ENCODE measurements at places on chromosomes 5 and 9.

DNA sequence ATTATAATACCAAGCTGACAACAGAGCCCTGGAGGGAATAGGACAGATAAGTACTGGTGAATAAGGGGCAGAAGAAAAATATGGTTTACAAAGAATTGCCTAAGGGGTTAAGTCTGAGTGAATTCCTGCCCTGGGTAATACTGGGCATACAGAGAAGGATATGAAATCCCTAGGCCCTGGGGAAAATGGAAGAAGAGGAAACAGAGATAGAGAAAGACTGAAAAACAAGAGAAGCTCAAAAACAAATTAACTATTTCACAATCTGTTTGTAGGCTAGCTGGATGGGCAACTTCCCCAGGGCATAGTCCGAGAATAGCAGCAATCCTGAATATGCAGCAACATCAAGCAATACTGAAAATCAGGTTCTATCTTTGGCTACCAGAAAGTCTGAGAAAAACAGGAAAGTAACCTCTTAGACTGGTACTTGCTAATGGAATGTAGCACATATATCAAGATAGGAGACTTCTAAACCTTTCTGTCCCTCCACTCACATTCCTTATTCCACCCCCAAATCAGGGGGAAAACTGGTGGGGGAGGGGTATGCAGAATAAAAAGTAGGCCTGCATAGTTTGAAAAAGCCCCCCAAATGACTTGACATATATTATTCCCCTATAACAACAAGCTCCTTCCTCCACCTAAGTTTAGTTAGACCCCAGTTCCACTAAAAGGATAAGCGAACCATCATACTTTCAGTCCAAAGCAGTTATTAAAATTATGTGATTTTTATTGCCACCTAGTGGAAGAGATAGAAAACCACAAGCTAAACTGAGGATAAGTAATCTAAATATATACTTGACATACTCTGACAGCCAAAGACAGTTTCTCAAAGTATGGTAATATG, 20.6 kb downstream of the SLC38A9 start:
- peak; percentile 72 for DNase-seq

DNA sequence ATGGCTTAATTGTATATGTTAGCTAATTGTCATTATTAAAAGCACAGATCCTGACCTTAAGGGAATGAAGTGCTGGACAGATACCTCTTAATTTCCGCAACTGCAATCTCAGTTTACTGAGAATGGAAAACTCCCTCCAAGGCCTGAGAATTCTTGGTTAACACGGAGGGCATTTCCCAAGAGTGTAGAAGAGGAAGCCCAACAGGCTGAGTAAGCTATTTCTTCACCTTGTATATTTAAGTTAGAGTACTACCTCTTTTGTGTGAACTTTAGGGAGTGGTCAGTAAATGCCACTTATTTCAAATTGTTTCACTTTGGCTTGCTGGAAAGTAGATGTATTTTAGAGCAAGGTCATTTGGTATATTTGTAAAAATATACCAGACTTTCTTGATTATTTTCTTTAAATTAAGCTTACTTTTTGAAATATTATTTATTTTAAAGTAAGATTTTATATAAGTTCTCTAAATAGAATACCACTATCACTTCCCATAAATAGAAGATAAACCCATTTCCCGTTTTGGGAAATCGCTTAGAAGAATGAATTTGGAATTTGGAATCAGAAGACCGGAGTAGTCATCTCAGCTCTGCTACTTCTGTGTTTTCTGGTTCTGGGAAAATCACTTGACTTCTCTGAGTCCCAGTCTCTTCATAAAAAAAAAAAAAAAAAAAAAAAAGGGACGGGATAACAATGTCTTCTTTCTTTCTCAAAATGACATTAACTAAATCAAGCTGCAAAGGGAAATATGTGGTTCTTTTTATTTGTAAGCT, 26.0 kb upstream of the C9orf72 start:
- no peak for DNase-seq

DNA sequence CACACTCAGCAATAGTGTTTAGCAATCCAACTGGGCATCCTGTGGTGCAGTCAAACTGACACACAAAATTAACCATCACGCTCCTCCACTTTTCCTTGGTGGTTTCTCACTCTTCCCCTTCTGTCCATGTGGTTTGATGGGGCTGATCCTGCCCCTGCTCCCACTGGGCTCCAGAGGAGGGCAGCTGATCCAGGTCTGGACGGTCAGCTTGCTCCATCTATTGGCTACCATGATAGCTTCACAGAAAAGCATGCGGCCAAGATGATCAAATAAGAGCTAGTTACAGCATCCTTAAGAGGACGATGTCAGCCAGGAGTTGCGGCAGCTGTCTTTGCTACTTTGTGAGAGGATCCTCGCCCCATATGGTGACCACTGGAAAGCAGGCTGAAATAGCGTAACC, 29.6 kb upstream of the RANBP17 start:
- no peak for DNase-seq

GRCh38 chr5:52897238-52897614, 91.9 kb upstream of the ITGA2 start:
- DNase-seq, result no peak

GRCh38 chr5:126359884-126360283, 63.3 kb upstream of the GRAMD2B start:
- no peak for DNase-seq

DNA sequence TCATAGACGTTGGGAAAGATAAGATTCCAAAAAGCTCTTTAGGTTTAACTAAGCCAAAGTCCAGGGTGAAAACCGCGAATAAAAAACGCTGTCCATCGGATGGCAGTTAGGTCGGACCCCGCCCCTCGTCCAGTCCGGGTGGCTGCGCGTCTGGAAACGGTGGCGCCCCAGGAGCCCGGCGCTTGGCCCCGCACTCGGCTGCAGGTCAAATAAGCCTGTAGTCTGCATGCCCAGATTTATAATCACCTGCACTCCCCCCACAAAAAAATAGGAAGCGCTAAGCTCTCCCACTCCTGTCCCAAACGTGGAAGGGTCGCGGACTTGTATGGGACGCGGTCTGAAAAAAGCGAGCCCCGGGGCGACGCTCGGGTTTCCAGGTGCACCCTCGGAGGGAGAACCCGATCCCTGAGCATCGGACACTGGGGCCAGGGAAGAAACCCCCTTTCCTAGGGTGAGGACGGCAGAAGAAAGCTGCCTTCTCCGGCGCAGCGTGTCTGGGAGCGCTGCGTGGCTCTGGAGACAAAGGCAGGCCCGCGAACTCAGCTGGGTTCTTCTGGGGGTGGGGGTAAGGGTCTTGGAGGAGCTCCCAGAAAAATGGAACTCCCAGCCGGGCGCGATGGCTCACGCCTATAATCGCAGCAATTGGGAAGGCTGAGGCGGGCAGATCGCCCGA, 923 bp upstream of the ZBTB5 start:
- DNase-seq, result peak; percentile 88

DNA sequence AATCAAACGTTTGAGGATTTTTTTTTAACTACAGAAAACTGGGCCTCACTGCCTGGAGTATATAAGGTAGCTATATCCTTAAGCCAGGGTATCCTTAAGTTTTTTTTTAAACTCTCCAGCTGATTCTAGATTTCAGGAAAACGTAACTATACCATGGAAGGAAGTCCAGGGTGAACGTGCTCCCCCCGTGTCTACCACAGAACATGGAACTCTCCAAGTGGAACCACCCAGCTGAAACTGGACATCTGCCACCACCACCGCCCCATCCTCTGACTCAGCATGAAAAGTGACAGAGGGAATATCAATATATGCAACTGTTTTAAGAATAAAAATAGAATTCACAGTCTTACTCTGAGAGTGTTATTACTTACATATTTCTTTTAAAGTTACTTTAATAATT, 61.3 kb downstream of the DROSHA start:
- peak; percentile 43 for DNase-seq

- no peak for DNase-seq
Observed at GRCh38 chr9:36765468-36766341, 193.0 kb downstream of the MELK start.

DNA sequence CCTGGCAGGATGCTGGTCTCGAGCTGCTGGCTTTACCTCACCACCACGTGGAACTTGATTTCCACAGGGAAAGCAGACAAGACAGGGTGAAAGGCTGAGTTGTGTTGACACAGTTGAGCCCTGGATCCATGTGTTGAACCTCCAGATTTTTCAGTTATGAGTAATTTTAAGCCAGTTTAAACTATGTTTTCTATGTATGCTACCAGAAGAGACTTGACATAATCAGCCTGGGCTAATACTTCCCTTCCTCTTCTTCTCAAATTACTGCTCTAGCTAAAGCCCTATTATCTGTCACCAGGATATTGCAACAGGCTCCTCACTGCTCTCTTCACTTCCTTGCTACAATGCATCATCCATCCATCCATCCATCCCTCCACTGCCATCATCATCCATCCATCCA, 12.0 kb upstream of the PHYKPL start:
- DNase-seq, result peak; percentile 77

DNA sequence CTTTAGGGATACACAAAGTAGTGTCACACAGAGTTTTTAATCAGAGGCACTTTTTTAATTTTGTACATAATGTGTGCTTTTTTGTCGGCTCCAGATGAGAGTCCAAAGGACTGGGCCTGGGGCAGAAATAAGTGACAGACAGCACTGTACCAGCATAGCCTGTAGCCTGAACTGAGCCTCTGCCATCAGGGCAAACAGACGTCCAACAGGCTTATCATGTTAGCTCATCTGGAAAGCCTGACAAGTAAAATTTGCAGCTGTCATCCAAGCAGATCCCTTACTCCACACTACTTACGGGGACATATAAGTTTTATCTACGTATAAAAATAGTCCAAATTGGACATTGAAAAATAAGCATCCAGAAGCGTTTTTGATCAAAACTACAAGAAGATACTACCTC, 233.1 kb upstream of the GAS1 start:
- DNase-seq, result no peak

- DNase-seq, result peak; percentile 86
Observed at GRCh38 chr5:127705120-127705892, 2.1 kb downstream of the CCDC192 start.

DNA sequence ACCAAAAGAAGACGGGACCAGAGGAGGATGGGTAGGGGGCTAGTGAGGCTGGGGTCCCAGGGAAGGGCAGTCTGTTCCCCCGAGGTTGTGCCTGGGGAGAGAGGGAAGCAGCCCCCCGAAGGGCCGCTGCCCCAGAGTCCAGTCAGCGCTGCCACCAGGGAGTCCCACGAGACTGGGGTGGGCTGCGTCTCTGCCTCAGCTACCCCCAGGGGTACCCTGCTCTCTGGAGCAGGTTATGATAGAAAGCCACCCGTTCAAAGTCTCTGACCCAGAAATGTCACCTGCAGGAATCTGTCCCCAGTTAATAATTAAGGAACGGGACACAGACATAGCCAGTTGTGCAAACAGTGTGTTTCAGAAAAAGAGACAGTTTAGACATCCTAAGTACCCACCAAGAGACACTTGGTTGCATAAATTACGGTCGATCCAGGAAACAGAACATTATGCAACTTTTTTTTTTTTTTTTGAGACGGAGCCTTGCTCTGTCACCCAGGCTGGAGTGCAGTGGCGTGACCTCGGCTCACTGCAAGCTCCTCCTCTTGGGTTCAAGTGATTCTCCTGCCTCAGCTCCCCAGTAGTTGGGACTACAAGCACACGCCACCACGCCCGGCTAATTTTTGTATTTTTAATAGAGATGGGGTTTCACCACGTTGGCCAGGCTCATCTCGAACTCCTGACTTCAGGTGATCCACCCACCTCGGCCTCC, 10.7 kb upstream of the AGPAT2 start:
- DNase-seq, result no peak

DNA sequence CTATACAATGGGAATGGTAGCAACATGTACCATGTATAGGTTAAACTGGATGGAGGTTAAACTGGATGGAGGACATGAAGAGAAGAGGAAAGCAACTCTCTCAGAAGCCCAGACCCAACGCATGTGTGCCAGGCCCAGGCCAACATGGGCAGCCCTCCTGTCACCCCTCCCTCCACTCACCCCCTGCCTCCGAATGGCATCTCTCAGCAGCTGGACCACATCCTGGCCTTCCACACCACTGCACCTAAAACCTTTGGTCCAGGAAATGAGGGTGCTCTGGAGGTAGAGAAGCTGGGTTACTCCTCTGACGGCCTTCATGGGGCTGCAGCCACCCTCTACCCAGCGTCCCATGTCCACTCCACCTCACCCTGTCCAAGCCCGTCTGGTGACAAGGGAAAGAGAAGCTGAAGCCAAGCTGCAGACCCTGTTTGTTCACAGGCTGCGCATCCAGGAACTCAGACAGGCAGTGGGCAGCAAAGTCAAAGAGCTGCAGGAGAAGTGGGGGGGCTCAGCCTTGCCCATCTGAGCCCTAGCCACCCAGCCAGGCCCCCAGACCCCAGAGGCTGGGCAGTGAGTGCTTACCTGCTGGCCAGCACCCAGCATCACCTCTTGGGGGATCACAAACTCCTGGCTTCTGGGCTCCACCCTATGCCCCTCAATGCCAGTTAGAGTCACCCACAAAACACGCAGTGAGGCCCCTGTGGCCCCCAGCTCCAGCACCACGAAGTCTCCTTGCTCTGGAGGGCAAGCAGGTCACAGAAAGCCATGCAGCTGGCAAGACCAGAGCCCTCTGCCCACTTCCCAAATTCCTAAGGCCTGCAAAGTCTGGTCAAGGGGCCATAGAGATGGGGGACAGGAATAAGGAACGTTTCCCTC, 8.5 kb downstream of the HK3 start:
- DNase-seq, result no peak

- no peak for DNase-seq
Observed at GRCh38 chr9:106179191-106179590, 484.9 kb downstream of the TMEM38B start.

- DNase-seq, result peak; percentile 63
Observed at GRCh38 chr5:72244862-72245371, 75.1 kb downstream of the MRPS27 start.

DNA sequence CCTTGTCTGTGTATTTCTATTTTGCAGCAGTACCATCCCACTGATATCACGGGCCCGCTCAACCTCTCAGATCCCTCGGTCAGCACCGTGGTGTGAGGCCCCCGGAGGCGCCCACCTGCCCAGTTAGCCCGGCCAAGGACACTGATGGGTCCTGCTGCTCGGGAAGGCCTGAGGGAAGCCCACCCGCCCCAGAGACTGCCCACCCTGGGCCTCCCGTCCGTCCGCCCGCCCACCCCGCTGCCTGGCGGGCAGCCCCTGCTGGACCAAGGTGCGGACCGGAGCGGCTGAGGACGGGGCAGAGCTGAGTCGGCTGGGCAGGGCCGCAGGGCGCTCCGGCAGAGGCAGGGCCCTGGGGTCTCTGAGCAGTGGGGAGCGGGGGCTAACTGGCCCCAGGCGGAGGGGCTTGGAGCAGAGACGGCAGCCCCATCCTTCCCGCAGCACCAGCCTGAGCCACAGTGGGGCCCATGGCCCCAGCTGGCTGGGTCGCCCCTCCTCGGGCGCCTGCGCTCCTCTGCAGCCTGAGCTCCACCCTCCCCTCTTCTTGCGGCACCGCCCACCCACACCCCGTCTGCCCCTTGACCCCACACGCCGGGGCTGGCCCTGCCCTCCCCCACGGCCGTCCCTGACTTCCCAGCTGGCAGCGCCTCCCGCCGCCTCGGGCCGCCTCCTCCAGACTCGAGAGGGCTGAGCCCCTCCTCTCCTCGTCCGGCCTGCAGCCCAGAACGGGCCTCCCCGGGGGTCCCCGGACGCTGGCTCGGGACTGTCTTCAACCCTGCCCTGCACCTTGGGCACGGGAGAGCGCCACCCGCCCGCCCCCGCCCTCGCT, 1.9 kb downstream of the LRRC26 start:
- DNase-seq, result no peak
